ENCODE measurements at places on chromosomes 2 and 18. TPM values are rescaled to one million over a fixed set of nuclear protein-coding genes. Genes with fewer than 3 reads are reported as not detected.

- DNase-seq, result no peak
Observed at GRCh38 chr2:149021271-149021719, 17.2 kb upstream of the LYPD6B start.

DNA sequence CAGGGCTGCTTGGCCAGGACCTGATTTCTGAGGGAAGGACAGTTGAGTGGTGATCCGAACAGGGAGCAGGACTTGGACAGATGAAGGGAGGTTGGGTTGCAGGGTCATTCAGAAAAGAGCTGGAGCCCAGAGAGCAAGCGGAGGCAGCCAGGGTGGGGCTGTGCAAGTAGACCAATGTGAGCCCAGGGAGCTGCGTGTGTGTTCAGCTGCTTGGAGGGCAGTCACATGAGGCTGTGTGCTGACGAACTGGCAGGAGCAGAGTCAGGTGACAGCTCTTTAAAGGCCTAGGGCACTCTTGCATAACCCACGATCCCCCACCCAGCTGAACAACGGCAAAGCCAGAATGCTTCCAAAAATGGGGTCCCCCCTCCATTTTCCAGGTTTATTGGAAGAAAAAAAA is 4.6 kb upstream of the MLPH start:
- DNase-seq, result no peak

Gene FIGN
- polyA plus RNA-seq, result 1.8 TPM

DNA sequence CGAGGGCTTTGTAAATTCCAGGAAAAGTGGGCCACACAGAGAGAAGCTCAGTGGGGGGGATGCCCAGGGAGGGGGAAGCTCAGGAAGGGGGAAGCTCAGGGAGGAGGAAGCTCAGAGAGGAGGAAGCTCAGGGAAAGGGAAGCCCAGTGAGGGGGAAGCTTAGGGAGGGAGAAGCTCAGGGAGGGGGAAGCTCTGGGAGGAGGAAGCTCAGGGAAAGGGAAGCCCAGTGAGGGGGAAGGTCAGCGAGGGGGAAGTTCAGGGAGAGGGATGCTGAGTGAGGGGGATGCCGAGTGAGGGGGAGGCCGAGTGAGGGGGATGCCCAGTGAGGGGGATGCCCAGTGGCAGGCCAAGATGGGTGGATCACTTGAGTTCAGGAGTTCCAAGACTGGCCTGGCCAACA is 821 bp upstream of the CHRNG start:
- DNase-seq, result no peak

- no peak for DNase-seq
Observed at GRCh38 chr2:6909431-6910385, 7.5 kb upstream of the RNF144A start.

Gene HOXD9
- 1.9 TPM for polyA plus RNA-seq

- DNase-seq, result peak; percentile 3
Observed at GRCh38 chr2:138531913-138532312, 30.3 kb downstream of the SPOPL start.

- DNase-seq, result peak; percentile 7
Observed at GRCh38 chr2:112480530-112481049, 1.4 kb upstream of the TTL start.

DNA sequence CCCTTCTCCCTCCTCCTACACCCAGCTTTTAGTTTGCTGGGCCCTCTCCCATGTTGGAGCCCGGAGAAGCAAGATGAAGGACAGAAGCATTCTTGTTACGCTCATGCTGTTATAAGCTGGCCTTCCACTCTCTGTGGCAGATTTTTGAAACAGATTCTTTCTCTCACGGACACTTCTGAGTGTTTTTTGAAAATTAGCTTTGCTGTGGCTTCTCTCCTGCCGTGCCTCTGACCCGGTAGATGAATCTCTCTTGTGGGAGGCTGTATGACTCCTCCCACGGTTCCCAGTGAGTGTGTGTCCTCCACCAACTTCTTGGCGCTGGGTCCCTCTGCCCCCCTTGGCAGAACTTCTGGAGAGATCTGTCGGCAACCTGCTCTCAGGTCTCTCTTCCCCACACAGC is 269.3 kb upstream of the MYT1L start:
- no peak for DNase-seq

DNA sequence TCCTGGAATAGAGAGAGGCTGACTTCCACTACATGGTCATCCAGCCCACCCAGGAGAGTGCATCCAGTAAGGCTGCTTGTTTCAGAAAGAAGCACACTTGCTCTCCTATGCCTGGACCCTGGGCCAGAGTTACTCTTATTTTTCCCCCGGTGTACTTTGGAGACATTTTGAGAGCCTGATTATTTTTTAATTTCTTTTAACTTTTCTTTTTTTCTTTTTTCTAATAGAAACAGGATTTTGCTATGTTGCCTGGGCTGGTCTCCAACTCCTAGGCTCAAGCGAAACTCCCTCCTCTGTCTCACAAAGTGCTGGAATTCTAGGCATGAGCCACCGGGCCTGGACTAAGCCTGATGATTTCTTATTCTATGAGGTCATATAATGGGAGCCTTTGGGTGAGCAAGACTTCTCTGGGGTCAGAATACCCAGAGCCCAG is 62.2 kb downstream of the RPL37A start:
- DNase-seq, result no peak

DNA sequence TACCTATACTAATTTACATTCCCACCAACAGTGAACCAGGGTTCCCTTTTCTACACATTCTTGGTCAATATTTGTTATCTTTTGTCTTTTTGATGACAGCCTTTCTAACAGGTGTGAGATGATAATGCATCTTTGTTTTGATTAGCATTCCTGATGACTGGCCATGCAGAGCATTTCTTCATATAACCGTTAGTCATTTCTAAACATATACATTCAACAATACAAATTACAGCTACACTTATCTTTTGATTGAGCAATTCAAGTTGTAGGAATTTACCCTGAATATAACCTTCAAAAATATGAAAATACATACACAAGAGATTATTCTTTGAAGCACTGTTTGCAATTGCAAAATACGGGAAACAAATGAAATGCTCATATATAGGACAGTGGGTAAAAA is 94.9 kb downstream of the TMEM131 start:
- DNase-seq, result no peak

Gene ZNF804A
- 0.21 TPM for polyA plus RNA-seq

DNA sequence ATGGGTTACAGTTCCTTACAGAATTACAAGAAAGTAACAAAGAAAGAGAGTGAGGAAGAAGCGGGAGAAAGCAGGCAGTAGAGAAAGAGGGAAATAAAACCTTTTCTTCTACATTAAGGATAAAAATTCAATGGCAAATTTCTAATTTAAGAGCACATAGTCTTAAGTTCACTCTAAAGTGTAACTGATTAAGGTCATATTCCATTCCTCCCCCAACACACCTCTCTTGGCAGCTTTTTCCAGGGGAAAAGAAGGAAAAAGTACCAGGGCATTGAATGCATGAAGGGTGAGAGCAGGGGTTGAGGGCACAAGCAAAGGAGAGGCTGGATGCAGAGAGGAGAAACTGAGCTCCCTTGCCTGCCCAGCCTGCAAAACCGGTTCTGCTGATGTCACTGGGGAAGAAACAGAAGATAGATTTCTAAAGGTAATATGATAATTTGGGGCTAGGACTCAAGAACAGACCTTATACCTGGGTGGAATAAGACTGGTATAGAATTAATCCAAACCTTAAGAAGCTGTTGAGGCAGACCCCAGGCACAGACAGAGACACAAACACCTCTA is 4.6 kb downstream of the ACMSD start:
- no peak for DNase-seq

Gene VWA3B
- not detected for polyA plus RNA-seq

DNA sequence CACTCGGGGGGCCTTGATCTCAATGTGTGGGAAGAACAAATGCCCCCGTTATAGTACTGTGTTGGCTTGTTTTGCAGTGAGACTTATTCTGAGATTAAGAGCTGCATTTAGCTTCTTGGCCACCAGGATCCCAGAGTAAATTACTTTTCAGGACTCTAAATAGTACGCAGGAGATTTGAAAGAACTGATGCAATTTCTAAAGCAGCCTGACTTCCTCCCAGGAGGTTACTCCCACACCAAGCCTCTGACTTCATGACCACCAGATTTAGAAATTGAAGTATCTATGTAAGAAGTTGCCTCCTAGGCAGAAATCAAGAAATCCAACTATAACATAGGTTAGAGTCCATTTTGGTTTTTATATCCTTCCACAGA is 67.0 kb downstream of the FEZ2 start:
- DNase-seq, result no peak

- peak; percentile 3 for DNase-seq
Observed at GRCh38 chr2:208466151-208466919, 59.7 kb downstream of the PTH2R start.

GRCh38 chr2:29703336-29703735 is 218.1 kb downstream of the ALK start:
- no peak for DNase-seq

Gene HOXD11
- not detected for polyA plus RNA-seq

- DNase-seq, result no peak
Observed at GRCh38 chr2:15357922-15358321, 203.2 kb downstream of the NBAS start.

All from endothelial cell of umbilical vein (primary cell).